Naive B cell (primary cell): ENCODE measurements at places on chromosomes 2 and 18.
A peak's percentile ranks its signal among the peaks of the same experiment; 100 is the strongest.

DNA sequence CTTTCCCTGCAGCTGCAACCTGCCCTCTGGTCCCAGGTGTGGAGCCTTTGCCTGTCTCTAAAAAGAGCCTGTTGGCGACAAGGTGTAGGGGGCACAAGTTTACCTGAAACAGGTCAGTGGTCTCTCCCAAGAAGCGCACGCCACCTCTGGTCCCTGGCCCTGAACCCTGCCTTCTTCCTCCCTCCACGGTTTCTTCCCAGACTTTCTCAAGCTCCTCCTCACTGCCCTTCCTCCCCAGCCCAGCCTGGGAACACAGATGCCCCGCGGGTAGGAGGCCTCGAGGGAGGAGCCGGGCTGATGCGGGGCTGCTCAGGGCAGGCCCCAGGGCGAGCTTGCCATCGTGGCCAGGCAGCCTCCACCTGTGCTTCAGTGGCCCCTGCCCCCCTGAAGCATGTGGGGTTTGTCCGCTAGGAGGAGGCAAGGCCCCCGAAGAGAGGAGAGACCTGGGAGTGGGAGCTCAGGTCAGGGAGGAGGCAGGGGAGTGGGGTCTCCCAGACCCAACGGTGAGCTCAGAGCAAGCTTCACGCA, 89.5 kb downstream of the SMAD7 start:
- no peak for DNase-seq

- no peak for DNase-seq
Measured at GRCh38 chr18:23538870-23539269, 35.6 kb downstream of the RMC1 start.

- DNase-seq: no peak
Measured at GRCh38 chr2:40256649-40257048, 195.2 kb downstream of the SLC8A1 start.

DNA sequence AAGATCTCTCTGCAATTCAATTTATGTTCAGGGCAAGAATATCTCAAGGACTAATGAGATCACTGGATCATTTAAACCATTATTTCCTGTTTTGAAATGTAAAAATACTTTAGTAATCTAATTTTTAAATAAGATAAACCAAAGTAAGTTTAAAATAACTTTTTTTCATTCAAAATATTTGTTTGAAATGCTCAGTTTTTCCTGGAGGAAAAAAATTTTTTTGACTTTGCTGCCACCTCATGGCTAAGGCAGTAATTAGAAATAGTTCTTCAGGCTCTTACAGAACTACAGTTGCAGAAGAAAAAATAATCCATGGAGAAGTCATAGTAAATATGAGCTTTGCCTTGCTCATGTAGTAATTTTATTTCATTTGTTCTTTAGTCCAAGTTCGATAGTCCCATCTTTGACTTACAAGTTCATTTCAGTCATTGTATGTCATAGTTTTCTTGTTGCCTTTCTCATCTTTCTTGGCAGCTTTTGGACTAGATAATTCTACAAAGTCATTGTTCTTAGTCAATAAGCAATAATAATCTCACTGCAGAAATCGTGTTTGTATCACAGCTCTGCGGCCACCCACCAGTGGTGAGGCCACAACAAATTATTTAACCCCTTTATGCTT, 127.4 kb downstream of the DPP4 start:
- DNase-seq: no peak

GRCh38 chr2:189662669-189663226, 1.5 kb downstream of the ASNSD1 start:
- no peak for DNase-seq

GRCh38 chr2:70767079-70767698, 811 bp downstream of the ADD2 start:
- DNase-seq: peak; percentile 42

- no peak for DNase-seq
Measured at GRCh38 chr18:27976806-27977408, 200.0 kb downstream of the CDH2 start.

- DNase-seq: no peak
Measured at GRCh38 chr2:220046507-220046906, 419.1 kb downstream of the SLC4A3 start.

DNA sequence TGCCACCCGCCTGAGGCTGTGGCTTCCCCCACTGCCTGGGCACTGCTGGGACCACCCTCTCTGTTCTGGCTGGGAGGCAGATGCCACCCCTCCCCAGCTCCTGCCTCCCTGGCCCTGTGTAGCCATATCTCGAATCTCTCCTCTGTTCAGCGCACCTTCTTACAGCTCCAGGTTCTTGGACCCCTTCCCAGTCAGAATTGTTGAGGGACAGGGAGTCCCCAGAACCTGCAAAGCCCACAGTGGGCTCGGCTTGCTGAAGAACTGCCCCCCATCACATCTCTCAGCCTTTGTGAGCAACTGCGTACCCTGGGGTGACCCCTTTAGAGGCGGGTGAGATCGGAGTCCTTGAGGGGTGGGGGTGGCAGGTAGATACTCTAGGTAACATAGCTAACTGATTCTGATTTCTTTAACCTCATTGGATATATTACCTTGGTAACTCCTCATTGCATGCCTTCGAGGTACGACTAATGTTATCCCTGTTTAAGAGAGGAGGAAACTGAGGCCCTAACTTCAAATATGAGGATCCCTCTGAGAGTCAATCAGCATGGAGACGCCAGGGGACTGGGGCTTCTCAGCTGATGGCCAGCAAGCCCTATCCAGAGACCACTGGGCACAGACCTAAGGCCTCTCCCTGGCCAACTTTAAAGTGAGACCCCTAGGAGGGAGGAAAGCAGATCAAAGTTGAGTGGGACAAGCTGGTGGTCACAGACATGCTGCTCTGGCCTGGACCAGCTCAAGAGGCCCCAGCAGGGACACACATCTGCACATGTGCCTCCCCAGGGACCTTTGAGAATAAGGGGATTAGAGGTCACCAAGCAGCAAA, 101.3 kb downstream of the CAPN13 start:
- no peak for DNase-seq

DNA sequence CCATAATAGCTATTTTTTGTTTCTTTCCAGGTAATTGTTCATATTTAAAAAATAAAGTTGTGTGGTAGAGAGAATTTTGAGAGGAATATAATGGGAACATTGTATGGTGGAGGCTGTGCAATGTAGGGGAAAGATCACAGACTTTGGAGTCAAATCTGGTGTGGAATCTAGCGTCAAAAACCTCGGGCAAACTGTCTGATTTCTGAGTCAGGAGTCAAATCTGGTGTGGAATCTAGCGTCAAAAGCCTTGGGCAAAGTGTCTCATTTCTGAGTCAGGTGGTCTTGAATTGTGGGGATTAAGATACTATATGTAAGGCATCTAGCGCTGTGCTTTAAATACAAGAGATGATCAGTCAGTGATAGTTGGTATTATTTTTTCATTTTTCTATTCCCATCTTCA, 5.1 kb downstream of the PTPN4 start:
- DNase-seq: no peak

GRCh38 chr2:134201533-134201932, 52.3 kb upstream of the MGAT5 start:
- no peak for DNase-seq

DNA sequence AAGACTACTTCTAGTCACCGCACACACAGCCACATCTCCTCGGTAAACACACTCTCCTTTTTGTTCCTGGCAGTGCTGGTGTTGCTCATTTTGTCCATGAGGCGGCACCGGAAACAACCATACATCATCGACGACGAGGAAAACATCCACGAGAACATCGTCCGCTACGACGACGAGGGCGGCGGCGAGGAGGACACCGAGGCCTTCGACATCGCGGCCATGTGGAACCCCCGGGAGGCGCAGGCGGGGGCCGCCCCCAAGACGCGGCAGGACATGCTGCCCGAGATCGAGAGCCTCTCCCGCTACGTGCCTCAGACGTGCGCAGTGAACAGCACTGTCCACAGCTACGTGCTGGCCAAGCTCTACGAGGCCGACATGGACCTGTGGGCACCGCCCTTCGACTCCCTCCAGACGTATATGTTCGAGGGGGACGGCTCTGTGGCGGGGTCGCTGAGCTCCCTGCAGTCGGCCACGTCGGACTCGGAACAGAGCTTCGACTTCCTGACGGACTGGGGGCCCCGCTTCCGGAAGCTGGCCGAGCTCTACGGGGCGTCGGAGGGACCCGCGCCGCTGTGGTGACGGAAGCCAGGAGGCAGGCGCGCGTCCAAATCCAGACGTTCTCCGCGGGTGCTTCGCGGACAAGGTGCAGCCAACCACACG, 221.0 kb downstream of the CDH20 start:
- DNase-seq: peak; percentile 1

- no peak for DNase-seq
Measured at GRCh38 chr18:28080876-28081300, 96.0 kb downstream of the CDH2 start.

- DNase-seq: no peak
Measured at GRCh38 chr2:235051436-235052260, 99.8 kb downstream of the SH3BP4 start.

DNA sequence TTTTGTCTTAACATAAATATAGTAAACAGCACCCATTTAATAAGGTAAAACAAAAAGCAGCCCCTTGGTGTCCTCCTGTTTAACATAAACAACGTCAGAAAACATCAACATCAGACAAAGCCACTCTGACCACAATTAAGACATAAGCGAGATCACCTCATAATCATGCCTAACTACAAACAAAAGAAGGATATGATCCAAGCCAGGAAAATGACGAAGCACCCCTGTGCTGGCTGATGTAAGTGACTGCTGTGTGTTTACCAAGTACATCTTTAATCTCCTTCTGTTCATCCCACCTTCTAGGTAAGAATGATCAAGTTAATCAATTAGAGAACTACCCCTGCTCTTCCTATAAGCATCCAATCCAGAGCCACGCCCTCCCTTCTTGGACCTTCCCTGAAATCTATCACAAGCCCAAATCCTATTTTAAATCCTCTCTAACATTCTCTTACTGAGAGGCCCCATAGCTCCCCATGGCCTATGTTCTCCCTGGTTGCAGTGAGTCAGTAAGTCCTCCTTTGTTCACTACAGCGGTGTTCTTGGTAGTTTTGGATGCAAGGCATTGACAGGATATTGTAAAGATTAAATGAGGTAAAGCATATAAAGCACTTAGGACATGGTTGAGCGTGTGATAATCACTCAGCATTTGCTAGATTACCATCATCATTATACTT, 424.2 kb downstream of the TSN start:
- DNase-seq: no peak

DNA sequence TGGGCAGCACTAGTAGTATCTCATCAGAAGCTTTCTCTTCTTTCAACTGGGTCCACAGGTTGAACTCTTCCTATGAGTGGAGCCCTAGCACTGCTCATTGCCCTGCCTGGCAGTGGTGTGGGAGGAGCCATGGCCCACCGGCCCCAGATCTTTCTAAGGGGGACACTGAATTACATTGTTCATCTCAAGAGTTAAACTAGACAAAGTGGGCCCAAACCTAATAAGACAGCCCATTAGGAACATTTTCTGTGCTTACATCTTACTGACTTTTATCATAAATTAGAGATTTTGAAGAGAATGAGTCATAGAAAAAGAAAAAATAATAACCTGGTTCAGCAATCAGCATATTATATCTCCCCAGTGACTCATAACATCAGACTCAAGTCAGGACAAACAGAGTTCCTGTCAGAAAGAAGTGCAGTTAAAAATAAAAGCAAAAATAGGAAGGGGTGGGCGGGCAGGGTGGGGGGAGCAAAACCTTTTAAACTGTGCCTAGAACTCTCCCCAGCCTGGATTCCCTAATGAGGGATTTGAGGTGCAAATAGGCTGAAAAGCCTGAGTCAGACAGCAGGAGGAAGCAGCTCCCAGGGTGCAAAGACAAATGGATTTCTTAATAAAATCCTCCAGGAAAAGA, 161.6 kb upstream of the TRIB2 start:
- no peak for DNase-seq

DNA sequence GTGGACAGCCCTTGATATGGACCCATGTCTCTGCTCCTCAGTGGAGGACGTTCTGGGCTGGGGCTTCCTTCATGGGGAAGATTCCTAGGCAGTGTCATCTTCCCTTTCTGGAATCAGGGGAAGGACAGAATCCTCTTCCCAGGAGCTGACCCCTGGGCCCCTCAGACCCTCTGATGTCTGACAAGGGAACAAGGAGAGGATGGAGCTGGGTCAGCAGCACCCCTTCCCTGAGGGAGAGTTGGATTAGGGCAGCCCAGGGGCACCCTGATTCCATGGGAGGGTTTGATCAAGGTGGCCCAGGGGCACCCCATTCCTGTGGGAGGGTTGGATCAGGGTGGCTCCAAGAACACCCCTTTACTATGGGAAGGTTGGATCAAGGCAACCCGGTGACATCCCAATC, 86.5 kb downstream of the ACKR3 start:
- DNase-seq: no peak

- no peak for DNase-seq
Measured at GRCh38 chr2:68837861-68838341, 33.3 kb downstream of the BMP10 start.

- DNase-seq: no peak
Measured at GRCh38 chr2:186349508-186349907, 136.6 kb upstream of the ZC3H15 start.

- no peak for DNase-seq
Measured at GRCh38 chr18:33838054-33838453, 260.0 kb downstream of the ASXL3 start.

DNA sequence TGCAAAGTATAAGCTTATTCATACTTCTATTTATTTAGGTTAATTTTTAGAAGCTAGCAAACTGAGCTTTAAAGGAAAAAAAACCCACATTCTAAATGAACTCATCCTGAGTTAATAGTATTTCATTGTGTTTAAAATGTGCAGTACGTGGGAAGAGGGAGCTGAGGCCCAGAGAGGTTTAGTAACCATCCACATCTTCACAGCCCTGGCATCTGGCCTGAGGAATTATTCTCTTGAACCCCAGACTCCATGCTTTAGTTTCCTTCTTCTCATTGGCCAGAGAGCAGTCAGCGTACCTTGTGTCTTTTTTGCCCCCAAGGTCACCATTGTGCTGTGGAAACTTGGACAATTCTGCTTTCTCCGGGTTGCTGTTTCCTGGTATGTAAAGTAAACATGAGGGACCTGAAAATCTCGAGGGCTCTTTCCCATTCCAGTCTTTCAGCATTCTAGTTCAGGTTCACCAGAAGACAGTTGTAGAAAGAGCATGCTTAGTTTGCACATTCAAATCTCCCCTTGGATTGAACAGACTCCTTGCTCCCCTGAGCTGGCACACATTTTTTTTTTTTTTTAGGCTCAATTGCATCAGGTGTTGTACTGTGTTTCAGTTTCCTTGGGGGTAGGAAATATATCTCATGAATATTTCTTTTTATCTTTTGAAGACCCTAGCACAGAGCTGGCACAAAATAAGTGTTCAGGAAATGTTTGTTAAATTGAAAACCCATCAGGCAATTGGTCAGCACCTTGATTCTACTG, 81.4 kb downstream of the MYCN start:
- DNase-seq: no peak

GRCh38 chr2:182545420-182546167, 118.8 kb upstream of the PDE1A start:
- DNase-seq: no peak

GRCh38 chr2:142217804-142218203, 87.0 kb upstream of the LRP1B start:
- DNase-seq: no peak

DNA sequence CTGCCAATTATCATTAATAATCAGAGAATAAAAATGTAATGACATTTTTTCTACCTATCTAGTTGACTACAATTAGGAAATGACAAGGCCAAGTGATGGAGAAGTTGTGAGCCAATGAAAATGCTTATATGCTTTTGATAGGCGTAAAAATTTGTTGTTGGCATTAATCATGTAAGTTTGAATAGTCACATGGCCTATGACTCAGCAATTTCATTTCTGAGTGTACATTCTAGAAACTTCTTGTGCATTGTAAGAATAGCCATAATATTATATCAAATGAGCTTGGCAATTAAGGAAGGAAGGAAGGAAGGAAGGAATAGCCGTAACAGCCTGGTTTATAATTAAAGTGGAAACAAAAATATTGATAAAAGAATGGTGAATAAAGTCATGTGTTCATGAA, 179.9 kb downstream of the PTH2R start:
- no peak for DNase-seq

- DNase-seq: no peak
Measured at GRCh38 chr2:62396880-62397279, 109.1 kb downstream of the TMEM17 start.
